ENCODE measurements at places on chromosomes 16 and 17.
A peak's percentile ranks its signal among the peaks of the same experiment; 100 is the strongest.

DNA sequence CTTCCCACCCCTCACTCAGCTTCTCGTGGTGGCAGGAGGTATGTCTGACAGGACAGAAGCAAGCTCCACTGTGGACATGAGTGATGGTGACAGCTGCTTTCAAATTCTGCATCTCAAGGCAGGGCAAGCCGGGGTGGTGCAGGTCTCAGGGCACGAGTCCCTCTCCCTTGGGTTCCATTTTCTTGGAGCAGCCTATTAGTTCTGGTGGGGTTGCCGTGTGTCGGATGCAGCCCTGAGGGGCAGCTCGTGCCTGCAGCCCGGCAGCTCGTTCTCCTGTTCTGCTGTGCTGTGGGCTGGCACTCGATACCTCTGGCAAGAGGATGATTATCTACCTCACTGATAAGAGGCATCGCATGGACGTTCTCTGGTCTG lies 16.5 kb upstream of the CLEC18C start:
- DNase-seq, result no peak

GRCh38 chr17:5770441-5771270 lies 186.3 kb upstream of the NLRP1 start:
- DNase-seq, result no peak

DNA sequence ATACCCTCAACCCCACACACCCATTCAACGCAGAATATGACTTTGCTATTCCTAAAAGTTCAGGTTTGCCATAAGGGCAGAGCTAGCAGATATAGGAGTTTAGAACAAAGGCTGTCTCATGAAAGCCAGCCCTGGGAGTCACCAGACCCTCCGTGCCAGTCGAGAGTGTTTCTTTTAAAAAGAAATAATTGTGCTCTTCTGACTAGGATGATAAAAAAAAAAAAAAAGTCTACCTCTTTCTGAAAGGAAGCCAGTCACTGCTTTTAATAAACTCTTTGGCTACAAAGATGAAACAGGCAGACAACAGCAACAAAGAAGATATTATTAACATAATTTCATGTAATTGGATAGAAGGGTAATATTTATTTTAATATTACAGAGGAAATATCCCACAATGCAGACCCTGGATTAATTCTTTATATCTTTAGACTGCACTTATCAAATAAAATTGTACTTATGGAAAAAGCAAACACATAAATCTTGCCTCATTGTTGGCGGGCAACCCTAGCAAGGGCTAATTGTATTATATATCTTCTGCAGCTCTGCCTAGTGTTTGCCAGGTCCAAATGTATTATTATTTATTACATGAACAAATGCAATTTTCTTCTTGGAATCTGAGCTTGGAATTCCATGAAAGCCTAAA lies 277.5 kb upstream of the DYNLRB2 start:
- DNase-seq, result no peak

DNA sequence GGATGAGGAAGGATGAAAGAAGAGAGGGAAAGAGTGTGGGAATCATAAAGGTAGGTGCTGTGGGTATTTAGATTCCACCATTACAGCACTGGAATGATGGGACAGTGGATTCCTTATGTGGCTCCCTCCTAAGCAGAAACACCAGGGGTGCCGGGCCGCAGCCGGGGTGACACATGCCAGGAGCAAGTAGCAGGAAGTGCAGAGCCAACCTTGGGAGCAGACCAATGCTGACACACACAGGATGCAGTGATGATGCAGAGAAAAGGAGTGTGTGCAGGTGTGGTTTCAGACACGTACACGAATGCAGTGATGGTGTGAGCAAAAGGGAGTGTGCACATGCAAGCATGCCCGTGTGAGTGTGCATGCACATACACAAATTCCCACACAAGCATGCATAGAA lies 338.0 kb downstream of the SLC39A11 start:
- no peak for DNase-seq

DNA sequence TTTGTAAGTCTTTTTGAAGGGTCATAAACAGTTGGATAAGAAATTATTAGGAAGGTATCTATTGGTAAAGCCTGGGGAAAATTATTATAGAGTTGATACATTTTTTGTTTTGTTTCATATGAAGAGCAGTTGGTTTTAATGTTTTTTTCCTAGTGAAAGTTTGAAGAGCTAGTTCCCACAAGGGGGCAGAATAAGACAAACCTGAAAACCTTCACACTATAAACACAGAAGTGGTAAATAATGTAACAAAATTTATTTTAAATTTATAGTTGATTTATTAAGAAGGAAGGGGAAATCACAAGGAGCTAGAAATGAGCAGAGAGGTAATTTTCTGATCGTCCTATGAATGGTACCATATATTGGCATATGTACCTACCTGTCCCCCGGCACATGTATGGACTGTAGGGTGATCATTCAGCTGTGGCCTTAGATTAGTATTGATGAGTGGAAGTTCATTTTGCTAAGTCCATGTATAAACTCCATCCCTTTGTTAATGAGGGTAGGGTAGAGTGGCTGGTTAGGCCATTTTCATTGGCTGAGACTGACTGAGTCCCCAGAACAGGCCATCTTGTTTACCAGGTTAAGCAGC lies 116.3 kb downstream of the TANC2 start:
- peak; percentile 44 for DNase-seq

- DNase-seq, result peak; percentile 100
These were observed 238.7 kb upstream of the CIBAR2 start for GRCh38 chr16:85350973-85351372.

DNA sequence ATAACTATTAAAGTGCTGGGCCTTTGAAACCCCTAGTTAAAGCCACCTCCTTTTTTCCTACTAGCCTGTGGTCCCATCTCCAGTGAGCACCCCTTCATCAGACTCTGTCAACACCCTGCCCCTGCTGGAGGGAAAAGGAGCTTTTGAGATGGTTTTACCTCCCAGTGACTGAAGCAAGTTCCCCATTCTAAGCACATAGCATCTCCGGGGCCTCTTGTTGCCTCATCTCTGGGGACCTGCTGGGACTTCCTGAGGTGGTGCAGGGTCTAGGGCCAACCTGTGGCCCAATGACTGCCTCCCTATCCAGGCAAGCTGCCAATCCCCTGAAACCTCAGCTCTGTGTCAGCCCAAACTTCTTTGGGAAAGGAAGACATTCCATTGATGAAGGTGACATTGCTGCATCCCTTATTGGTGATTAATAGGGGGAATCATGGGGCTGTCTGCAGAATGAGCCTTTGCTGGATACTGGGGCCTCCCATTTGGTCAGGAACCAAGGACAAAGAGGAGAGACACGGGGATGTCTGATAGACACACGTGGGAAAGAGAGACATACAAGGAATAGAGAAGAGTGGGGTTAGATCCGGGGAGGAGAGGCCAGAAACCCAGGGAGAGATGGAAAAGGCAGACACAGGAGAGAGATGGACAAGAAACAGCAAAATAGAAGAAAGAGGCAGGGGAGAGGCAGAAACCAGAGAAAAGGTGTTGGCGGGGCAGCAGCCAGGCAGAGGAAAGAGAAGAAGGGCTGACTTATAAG lies 2.4 kb downstream of the C1QL1 start:
- DNase-seq, result no peak

DNA sequence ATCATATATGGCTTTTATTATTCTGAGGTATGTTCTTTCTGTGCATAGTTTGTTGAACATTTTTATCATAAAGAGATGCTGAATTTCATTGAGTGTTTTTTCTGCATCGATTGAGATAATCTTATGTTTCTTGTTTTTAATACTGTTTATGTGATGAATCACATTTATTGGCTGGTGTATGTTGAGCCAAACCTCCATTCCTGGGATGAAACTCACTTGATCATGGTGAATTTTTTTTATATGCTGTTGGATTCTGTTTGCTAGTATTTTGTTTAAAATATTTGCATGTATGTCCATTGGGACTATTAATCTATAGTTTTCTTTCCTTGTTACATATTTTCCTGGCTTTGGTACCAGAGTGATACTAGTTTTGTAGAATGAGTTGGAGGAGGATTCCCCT lies 500.2 kb downstream of the CDH11 start:
- no peak for DNase-seq

- DNase-seq, result peak; percentile 7
These were observed 261.8 kb upstream of the PSMD7 start for GRCh38 chr16:74034862-74035261.

DNA sequence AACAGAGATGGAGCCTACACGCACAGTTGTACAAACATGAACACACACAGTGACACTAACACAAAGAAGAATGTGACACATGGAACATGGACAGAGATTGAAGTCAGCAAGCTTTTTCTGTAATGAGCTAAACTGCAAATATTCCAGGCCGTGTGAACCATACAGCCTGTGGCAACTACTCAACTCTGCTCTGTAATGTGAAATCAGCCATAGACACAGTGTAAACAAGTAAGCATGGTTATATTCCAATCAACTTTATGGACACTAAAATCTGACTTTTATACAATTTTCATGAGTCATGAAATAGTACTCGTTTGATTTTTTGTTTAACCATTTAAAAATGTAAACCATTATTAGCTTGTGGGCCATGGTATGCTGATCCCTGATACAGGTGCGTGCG lies 120.2 kb downstream of the SMG6 start:
- no peak for DNase-seq

GRCh38 chr16:80197741-80198201 lies 343.0 kb upstream of the DYNLRB2 start:
- no peak for DNase-seq

DNA sequence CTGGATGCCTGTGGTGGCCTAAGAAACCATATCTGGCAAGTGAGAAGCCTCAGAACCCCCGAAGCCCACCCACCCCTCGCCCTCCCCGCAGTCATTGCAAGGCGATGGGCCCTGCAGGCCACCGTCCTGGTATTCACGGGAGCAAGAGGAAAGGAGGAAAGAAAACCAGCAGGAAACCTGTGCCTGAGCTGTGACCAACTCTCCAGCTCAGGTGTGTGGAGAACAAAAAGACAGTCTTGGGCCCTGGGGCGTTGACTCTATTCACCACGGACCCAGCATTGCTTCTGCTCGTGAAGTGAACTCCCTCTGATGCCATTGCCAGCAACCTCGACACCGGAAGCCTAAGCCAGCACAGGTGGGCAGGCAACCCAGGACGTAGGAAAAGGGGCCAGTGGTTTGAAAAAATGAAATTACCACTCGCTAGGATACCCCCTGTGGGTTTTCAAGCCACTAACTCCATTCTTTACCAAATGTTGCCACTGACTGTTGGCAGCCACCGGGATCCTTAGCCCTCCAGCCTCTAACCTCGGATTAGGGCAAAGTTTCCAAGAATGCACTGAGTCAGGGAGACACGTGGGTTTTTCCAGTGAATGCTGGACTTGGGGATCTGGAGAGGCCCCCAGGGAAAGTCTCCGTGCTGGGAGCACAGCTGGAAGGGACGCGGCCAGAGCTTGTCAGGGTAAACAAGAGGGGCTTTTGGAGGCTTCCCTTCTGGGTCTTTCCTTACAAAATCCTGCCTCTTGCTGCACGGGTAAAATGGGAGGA lies 25.1 kb downstream of the FA2H start:
- DNase-seq, result no peak

GRCh38 chr17:17783825-17784656 lies 52.7 kb downstream of the SREBF1 start:
- no peak for DNase-seq

DNA sequence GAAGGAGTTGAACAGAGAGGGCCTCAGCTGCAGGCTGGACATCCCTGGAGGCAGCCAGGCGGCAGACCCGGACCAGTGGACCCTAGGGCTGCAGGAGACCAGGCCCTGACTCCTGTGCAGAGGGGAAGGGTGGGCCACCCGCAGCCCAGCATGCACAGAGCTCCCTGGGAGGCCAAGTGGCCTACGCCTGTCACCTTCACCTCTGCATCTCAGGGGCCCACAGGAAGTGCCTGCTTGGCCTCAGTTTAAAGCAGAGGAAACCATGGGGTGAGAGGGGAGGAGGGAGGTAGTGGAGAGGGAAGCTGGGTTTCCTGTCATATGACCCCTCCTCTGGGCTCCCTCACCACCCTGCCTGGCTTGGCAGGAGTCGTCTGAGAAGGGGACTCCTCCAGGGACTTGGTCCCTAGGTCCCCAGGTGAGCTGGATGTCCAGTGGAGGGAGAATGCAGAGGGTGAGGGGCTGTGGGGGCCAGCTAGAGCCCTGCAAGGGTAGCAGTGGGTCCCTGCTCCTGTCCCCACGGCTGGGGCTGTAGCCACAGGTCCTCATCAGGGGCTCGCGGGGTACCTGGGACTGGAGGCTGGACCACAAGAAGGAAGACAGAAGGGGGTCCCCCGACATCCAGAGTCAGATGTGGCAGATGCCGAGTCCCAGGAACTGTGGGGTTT lies at the start of gene TMC8:
TSS of gene TMC8 (plus strand) at position 335 of the 665 bp plus-strand sequence. CDS start 818 bp downstream, outside the sequence.
- no peak for DNase-seq
